ENCODE measurements at places on chromosomes 5 and 9.

DNA sequence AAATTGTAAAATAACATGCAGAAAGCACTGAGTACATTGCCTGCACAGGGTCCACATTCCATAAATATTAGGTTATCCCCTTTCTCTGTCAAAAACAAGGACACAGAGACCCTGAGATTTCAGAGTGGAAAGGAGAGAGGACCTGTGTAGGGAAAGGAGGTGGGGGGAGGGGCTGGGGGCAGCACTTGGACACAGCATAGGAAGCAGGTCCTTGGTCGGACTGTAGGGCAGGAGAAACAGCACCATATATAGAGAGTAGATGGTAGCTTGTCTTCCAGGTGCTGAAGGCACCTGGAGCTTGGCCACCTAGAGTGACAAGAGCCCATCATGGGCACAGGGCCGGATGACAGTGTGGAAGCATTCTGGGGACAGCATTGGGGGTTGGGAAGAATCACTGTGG is 2.4 kb downstream of the TPM2 start:
- DNase-seq: no peak

- no peak for DNase-seq
Observed at GRCh38 chr5:79499640-79500273, 14.2 kb downstream of the HOMER1 start.

DNA sequence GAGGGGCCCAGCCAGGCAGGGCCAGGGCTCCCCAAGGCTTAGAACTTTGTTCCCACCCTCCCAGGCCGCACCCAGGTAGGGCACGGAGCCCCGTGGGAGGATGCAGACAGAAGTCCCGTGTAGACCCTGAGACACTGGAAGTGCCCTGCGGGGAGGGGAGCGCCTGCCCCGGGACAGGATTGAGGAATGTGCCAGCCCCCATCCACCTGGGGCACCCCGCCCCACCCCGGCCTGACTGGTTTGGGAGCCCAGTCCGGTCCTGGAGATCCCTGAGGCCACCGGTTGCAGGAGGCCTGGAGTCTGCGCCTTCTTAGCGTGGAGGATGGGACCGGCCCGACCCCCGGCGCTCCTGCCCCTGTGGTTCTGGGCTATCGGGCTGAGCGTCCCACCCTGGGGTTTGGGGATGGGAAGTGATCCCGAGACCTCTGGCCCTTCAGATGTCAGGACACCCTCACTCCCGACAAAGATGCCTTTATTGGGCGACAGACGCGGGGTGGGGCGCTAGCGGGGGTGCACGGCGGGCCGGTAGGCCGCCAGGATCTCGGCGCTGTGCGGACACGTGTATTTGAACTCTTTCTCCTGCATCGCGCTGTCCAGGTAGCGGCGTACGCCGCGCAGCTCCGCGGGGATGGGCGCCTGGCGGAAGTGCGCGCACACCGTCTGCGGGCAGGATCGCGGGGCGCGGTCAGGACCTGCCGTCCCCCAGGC is 2.0 kb downstream of the CLIC3 start:
- DNase-seq: no peak

GRCh38 chr5:9196403-9197227 is 349.3 kb downstream of the SEMA5A start:
- no peak for DNase-seq

DNA sequence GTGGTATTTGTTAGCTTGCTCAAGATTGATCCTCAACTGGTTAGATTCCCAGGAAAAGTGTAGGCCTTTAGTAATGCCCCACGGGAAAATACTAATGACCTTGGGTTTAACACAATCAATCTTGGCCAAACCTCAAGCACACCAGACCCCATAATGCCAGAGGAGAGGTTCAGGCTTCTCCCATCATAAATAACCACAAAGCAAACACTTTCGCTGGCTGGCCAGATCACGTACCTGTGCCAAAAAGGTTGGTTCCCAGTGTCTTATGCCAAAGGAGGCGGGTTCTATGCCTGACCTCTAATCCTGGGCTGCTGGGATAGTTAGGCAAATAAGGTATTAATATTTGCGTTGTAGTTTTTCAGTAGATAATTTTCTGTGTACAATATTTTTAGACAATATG is 379.2 kb upstream of the CDH18 start:
- no peak for DNase-seq

DNA sequence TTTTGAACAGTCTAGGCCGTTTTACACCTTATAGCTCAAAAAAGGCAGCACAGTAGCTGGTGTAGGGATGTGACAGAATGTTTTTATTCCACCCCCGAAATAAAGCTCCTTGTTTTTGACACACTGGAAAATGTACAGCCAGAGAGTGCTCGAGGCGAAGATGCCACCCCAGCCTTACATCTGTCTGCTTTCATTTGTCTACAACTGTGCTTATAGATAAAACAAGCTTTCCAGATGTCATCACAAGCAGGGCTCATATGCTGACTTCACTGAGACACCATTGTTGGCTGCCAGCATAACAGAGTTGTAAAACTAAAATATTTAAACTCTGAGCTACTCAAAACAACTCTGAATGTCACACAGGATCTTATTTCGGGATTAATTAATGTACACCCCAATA is 386.3 kb downstream of the BNC2 start:
- DNase-seq: no peak

DNA sequence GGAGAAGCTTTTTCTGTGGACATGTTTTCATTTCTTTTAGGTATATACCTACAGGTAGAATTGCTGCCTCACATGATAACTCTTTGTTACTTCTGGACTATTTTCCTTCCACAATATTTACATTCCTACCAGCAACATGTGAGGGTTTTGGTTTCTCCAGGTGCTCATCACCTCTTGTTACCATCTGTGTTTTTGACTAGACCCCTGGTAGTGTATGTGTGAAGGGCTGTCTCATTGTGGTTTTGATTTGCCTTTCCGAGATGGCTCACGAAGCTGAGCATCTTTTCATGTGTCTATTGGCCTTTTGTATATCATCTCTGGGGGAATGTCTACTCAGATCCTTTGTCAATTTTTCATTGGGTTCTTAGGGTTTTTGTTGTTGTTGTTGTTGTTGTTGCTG is 17.2 kb upstream of the RANBP17 start:
- DNase-seq: no peak

DNA sequence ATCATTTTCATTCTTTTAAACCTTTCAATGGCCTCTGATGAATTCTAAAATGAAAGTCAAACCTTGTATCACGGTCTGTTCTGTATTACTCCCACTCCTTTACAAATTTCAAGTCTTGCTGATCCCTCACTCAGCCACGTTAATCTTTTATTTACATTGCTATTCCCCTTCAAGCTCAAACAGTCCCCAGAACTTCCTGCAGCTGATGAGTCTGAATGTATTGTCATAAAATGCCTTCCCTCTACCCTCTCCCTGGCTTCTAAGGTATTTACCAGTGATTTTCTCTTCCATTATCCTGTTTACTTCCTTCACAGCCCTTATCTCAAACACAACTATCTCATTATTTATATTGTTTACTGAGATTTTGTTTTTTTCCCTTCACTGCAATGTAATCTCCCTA is 562.3 kb upstream of the C9orf72 start:
- DNase-seq: no peak

DNA sequence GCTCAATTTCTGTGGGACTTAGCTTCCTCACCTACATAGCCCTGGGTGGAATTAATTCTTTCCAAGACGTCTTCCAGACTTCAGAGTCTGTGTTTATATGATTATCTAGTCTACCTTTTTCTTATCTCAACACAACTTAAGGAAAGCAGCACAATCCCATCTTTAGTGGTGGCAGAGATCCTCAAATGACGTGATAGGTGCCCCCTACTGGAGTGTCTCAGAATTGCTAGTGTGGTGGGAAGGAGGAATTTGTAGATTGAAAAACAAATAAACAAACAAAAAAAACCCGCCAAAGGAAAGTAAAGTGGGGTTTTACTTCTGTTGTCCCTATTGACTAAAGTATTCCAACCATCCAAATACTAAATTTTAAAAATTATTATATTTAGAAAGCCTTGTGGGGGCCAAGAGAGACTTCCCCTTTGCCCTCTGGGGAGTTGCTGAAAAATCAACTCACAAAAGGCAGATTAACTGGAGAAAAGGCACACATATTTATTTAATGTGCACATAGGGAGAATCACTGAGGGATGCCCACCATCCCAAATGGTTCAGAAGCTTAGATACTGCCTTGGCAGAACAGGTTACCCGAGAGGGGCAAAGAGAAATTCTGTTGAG is 283.3 kb downstream of the TMEM167A start:
- DNase-seq: peak; percentile 13

GRCh38 chr9:89440548-89440947 is 57.4 kb downstream of the SEMA4D start:
- peak; percentile 49 for DNase-seq

DNA sequence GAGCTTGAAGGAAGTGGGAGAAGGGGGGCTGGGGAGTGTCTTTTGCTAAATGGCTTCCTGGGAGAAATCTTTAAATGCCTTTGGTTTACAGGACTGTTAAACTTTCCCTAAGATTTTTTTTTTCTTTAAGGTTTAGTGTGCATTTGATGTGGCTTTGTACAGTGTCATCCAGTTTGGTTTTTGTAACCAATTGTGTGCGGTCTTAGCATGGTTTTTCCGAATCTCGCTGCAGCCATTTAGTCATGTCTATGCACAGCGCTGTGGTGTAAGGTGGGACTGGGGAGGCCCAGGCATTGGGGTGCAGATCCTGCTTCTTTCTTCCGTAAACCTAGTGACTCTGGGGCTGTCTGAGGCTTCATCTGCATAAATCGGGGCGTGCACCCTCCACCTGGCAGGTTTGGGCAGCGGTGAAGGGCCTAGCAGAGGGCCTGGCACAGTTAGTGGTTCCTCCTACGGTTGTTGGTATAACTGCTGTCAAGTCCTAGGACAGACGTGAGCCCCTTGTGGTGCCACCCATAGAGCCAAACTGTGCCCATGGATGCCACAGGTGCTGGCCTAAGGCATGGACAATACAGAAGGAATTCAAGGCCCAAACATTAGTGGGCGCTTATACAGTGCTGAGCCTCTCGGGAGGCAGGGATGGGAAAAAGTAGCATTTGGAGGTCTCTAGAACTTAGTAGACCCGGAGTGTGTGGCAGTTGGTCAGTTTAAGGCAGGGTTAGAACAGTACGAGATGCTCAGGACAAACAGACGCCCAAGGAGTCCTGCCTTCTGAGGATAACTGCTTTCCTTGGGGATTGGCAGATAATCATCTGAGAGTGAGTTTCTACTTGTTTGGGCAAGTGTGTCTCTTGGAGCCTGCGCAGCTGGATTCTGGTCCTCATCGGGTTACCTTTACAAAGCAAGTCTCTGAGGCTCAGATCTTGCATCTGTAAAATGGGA is 1.5 kb downstream of the PRRC2B start:
- peak; percentile 83 for DNase-seq

DNA sequence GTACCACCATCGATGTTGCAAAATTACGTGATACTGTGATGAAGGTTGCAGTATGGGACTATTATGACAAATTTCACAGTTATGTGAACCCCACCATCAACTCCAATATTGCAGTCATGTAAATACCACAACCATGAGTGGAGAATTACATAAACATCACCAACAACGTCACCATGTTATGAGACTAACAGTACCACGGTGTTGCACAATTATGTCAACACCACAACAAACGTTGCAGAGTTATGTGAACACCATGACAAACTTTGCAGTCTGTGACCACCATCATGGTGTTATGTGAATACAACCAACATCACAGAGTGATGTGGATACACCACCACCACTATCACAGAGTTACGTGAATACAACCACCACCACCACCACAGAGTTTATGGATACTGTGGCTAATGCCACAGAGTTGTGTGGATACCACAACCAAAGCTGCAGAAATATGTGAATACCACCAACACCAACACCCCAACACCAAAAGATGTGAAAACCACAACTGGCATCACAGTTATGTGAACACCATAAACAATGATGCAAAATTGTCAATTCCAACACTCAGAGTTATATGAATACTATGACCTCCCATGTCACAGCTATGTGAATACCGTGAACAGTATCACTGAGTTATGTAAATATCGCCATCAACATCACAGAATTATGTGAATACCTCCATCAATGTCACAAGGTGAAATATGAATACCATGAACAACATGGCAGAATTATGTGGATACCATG is 62.4 kb downstream of the SHC3 start:
- no peak for DNase-seq

DNA sequence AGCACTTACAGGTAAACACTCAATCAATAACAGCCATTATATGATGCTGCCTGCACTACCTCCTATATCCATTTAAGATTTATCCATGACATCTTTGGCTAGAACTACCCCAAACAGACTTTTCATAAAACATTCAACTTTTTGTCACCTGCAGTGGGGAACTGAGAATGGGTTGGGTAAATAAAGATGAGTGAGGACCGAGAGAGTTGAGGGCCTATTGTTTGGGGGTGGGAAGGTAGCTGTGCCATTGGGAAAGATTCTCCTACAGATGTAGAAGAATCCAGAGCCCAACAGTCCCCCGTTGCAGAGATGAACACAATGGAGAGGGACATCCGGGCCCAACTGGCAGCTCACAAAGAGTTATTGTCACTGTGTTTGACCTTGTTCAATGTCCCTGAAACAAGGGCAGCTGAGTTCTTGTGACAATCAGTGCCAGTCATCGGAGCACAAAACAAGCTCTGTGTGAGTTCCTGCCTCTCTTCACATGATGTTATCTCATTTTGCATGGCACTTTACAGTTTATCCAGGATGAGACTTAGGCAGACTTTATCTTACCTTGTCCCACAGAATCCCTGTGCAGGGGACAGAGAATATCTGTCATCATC is 11.5 kb upstream of the SLC31A2 start:
- no peak for DNase-seq

GRCh38 chr9:69485466-69485865 is 160.5 kb downstream of the ENTREP1 start:
- DNase-seq: no peak

DNA sequence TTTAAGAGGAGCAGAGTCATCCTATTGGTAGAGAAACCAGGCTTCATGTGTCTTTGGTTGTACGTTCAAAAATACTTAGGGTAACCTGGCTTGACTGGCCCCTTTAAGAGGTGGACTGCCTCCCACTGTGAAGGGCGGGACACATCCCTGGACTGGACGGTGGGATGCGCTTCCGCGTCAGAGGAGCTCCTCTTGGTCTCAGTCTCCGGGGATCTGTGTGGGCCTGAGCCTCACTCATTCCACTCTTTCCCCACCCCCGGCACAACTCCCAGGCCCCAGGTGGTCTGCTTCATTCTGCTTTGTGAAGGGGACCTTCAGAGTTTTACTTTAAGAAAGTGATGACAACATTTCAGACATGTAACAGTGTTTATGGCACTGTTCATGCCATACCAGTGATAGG is 601.1 kb downstream of the IRX1 start:
- DNase-seq: no peak

DNA sequence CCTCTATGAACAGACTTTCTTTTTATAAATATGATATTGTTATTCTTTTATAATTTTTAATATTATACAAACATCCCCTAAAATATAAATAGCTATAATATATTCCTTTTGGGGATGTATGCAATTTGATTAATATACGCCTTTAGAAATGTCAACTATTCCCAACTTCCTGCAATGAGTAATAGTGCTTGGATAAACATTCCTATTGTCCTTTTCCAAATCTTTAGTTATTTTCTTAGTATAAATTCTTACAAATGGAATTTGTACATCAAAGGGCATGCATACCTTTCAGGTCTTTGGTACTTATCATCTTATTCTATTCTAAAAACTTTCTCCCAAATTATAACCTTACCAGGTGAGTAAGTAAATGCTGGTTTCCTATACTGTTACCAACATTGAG is 6.2 kb downstream of the NLN start:
- DNase-seq: no peak

GRCh38 chr5:123286891-123287290 is 136.3 kb downstream of the CEP120 start:
- no peak for DNase-seq

- DNase-seq: no peak
Observed at GRCh38 chr9:82555431-82556051, 507.4 kb downstream of the RASEF start.
